Activated T-cell treated with anti-CD3 and anti-CD28 coated beads, Interleukin-2, amount 50 U/mL, for 4 hours (primary cell): ENCODE measurements at places on chromosomes 4 and X. TPM values are rescaled to one million over a fixed set of nuclear protein-coding genes. Genes with fewer than 3 reads are reported as not detected.
A peak's percentile ranks its signal among the peaks of the same experiment; 100 is the strongest.

DCX gene
- total RNA-seq, result not detected

CSN1S1 gene
- not detected for total RNA-seq

SPATA4 gene
- total RNA-seq, result not detected

EFHC2 gene
- total RNA-seq, result not detected

- peak; percentile 40 for DNase-seq
Measured at GRCh38 chrX:131830400-131831184, 192.5 kb upstream of the STK26 start.

DNA sequence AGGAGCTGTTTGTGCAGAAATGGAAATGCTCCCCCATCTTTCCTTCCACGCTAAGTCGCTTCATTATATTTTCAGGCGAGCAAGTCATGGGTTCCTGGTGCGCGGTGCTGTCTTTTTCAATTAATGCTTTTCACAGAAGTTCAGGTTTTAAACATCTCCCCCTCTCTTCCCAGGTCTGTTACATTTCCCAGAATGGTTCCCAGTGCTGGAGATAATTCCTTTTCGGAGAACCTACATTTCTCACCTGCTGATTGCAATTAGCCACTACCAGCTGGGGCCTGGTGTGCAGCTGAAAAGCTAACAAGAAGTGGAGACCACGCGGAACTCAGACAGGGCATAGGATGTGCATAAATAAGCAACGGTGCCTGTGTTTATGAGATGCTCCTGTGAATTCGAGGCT is 217.8 kb downstream of the MID1IP1 start:
- DNase-seq, result no peak

GRCh38 chrX:30570505-30570904 is 7.1 kb downstream of the TASL start:
- no peak for DNase-seq

DNA sequence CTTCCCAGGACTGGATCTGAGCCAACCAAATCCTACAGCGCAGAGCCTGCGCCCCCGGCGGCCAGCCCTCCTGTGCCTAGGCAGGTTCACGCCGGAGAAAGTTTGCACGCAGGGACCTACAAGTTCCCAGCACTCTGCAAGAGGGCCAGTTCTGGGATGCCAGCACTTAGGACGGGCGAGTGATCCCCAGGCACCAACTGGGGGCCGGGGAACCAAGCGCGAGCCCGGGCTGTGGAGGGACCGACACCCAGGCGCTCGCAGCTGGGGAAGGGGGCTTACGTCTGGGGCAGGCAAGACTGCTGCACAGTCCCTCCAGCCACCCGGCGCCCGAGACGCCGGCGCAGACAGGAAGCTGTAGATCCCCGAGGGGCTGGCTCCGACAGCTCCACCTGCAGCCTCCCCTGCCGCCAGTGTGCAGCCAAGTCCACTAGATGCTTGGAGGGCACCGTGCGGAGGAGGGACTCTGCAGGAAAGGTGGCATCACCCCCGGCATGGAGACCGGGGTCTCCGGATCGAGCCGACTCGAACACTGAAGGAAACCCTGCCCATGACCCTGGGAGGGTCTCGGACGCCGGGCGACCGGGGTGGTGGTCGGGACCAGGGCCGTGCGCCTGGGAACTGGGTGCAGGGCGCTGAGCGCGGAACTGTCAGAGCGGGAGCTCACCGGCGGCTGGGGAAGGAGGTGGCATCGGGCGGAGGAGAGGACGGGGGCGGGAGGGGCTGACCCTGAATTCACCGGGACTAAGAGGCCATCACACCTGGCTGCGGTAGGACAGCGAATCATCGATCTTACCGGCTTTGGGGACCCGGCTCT is 566 bp downstream of the CORIN start:
- DNase-seq, result peak; percentile 15

DNA sequence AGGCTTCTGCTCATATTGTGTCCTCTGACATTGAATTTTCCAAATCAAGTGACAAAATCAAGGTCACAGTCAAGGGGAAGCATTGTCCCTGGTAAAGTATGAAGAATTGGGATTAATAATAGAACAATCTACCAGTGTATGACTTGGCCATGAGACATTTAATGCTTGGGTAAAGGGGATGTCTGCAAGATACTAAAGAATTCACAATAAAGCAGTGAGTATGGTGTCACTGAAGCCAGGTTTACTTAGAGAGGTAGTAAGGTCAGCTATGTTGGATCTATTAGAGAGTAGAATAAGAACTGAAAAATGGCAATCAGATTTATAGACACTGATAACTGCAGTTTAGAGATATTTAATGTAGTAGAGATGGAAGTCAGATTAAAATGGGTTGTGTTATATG is 349.2 kb downstream of the BMPR1B start:
- no peak for DNase-seq

GRCh38 chrX:15547356-15547755 is 46.7 kb downstream of the BMX start:
- no peak for DNase-seq

- no peak for DNase-seq
Measured at GRCh38 chr4:55617587-55618197, 18.4 kb downstream of the NMU start.

- DNase-seq, result no peak
Measured at GRCh38 chrX:18748499-18748898, 41.1 kb downstream of the PPEF1 start.

GRCh38 chr4:23297327-23297726 is 592.5 kb downstream of the PPARGC1A start:
- no peak for DNase-seq

GRCh38 chr4:17812801-17813200 is 2.0 kb downstream of the NCAPG start:
- no peak for DNase-seq

DNA sequence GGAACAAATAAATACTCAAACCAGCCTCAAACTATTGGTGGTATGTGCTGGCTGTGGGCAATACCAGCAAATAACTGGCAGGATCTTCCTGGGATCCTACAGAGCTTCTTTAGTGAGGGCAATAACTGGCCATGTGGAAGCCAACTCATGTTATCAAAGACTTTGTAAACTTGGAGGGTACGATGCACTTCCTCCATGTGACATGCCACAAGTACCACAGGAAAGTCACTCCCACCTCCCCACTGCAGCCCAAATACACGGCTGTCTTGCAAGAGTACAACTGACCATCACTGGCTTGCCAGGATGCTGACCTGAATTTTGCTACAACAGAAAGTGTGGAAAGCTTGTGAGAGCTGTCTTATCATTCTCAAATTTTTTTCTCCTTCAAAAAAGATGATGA is 93.3 kb upstream of the MAML3 start:
- DNase-seq, result no peak

DNA sequence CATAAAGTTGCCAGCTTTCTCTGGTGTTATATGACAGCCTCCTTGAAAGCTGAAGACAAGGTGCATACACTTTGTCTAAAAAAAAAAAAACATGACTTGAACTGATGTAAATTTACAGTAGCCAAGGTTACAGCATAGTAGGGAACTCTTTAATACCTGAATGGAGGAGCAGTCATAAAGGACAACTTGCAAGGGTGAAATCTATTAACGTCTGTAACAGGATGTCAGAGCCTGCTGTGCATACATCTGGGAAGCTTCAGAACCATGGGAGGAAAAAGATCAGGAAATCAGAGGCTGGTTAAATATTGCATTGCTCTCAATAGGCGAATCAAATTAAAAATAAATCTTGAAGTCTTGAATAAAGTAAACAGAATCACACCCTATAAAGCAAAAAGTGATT is 484.0 kb upstream of the CTSO start:
- no peak for DNase-seq

GRCh38 chr4:147039976-147040575 is 94.4 kb upstream of the TTC29 start:
- DNase-seq, result no peak

GRCh38 chr4:92551616-92552015 is 247.8 kb downstream of the GRID2 start:
- DNase-seq, result no peak
